ENCODE measurements at places on chromosomes 2 and 18.

DNA sequence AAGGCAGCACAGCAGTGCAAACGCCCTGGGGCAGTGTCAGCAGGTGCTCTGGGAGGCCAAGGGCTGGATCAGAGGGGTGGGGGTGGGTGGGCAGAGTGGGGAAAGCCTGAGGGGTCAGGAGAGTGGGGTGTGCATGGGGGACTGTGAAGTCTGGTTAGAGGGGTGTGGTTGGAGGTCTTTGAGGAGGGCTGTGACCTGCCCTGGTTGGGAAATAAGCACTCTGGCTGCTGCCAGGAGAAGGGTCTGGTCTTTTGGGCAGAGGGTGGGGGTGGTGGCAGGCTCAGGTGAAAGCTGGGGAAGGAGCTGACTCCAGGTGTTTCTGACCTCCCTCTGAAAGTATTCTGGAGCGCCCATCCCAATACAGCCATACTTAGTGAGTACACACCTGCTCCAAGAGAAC lies 4.2 kb downstream of the ALPI start:
- no peak for DNase-seq

DNA sequence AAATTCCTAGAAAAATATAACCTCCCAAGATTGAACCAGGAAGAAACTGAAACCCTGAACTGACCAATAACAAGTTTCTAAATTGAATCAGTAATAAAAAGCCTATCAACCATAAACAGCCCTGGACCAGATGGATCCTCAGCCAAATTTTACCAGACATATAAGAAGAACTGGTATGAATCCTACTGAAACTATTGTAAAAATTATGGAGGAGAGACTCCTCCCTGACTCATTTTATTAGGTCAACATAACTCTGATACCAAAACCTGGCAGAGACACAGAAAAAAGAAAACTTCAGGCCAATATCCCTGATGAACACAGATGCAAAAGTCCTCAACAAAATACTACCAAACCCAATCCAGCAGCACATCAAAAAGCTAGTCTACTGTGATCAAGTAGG lies 11.3 kb downstream of the NT5C1B start:
- DNase-seq = peak; percentile 61

GRCh38 chr2:137879121-137879520 lies 85.2 kb upstream of the HNMT start:
- DNase-seq = no peak

GRCh38 chr2:50611351-50611871 lies 420.5 kb downstream of the NRXN1 start:
- no peak for DNase-seq

- DNase-seq = no peak
Measured at GRCh38 chr2:118803012-118803411, 44.4 kb downstream of the EN1 start.

DNA sequence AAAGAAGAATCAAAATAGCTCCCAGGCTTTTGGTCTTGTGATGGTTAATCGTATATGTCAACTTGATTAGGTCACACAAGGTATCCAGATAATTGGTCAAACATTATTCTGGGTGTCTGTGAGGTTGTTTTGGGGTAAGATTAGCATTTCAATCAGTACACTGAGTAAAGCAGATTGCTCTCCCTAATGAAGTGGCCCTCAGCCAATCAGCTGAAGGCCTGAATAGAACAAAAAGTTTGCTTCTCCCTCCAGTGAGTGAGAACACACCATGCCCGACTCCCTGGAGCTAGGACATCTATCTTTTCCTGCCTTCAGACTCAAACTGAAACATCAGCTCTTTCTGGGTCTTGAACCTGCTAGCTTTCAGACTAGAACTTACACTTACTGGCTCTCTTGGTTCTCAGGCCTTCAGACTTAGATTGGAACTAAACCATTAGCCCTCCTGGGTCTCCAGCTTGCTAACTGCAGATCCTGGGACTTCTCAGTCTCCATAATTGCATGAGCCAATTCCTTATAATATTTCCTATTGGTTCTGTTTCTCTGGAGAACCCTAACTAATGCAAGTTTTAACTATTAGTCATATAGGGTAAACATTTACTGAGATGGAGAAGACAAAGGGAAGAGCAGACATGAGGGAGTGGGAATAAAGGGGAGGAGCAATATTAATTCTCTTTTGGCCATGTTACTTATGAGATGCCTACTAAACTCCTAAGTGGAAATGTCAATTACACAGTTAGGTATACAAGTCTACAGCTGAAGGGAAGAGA lies 25.5 kb downstream of the LNPK start:
- peak; percentile 53 for DNase-seq

DNA sequence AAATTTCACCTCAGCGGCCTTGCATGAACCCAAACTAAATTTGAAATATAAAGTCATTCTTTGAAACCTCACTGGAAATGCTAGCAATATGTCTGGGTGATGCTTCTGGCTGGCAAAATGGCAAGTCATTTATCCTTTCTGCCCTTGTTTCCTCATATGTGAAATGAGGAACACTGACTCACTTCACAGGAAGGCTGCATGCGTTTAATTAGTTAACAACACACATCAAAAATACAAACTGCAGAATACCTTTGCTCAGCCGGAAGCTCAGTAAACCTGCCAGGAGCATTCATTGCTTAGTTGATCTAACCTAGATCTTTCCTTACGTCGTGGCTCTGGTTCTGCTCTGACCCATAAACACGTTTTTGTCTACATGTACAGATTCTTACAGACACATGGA lies 214.2 kb upstream of the ACVR2A start:
- DNase-seq = no peak

DNA sequence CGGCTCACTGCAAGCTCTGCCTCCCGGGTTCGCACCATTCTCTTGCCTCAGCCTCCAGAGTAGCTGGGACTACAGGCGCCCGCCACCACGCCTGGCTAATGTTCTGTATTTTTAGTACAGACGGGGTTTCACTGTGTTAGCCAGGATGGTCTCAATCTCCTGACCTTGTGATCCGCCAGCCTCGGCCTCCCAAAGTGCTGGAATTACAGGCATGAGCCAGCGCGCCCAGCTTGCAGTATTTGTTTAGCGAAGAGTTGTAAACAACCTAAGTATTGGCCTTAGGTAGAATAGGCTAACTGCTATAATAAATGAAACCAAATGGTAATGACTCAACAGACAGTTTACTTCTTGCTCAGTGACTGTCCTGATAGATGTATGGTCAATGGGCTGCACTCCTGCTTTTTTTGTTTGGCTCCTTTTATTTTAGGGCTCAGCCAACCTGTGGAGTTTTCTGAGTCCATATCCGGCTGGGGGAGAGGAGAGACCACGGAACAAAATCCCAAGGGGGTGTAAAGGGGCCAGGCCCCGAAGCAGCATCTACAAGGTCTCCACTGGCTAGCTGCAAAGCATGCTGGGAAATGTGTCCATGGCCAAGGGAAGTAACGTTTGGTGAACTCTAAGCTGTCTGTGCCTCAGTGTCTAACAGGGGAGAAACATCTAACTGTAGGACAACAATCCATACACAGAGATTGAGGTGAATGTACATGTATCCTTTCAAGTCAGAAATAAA lies 841.0 kb upstream of the ID2 start:
- DNase-seq = no peak

GRCh38 chr2:96799623-96799935 lies 16.5 kb upstream of the CNNM3 start:
- no peak for DNase-seq

DNA sequence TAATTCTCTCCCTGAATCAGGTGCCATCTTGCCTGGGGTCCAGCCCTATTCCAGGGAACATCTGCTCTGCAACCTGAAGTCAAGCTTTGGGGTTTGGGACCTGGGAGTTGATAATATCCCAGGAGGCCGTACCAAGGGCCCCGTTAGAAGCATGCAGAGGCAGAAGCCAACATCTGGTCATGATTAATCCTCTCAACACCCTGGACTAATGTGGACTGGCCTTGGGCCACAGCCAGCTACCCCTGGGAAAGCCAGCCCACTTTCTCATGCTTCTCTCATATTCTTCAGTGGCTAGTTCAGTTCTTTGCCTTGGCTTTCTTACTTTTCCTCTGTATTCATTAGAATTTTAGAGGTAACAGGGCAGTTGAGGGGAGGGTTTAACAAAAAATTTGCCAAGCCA lies 515.6 kb upstream of the NRP2 start:
- DNase-seq = peak; percentile 38

DNA sequence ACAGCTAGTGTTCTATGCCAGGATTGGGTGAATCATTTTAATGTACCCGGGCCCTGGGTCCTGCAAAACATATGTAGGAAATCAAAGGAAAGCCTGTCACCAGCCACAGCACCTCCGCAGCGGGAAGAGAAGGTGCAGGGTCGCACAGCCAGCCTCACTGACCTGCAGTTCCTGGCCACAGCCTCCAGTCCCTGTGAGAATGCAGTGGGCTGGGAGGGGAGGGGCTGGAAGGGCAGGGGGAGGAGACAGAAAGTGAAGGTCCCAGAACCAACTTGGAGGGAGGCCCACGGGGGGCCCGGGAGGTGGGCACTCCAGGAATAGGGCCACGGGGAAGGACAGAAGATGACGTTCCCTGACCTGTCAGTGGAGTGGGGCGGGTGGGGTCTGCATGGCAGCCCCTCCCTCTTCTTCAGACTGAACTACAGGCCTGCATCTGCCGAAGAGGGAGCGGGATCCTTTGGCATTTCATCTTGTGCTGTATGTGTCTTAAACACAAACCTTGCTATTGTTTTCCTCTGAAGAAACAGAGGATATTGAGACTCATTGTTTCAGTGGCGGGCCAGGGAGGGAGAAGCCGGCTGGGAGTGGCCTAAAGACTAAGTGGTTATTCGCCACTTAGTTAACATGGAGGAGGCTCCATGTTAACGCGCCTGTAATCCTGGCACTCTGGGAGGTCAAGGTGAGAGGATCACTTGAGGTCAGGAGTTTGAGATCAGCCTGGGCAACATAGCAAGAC lies 7.5 kb downstream of the MAL start:
- DNase-seq = no peak

GRCh38 chr2:200376513-200377354 lies 70.2 kb downstream of the SPATS2L start:
- peak; percentile 50 for DNase-seq

- DNase-seq = peak; percentile 43
Measured at GRCh38 chr18:54215069-54215468, 9.4 kb downstream of the MBD2 start.

DNA sequence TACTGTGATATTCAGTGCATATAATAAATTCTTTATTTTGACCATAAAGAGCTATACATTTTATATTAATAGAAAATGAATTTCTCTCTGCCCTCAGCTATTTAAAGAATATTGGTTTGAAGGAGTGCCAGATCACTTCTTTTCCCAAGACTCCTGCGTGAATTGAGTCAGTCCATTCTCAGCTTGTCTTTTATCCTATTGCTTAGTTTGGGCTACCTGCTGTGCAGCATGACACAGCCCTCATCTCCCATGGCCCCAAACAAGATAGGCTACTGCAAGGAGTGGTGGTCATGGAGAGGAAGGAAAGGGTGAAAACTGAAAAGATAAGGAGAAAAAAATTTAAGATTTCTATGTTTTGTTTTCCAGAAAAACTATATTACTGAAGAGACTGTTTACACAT lies 10.1 kb upstream of the FBXO11 start:
- DNase-seq = no peak

GRCh38 chr2:201644001-201644400 lies 698 bp upstream of the TMEM237 start:
- peak; percentile 50 for DNase-seq

DNA sequence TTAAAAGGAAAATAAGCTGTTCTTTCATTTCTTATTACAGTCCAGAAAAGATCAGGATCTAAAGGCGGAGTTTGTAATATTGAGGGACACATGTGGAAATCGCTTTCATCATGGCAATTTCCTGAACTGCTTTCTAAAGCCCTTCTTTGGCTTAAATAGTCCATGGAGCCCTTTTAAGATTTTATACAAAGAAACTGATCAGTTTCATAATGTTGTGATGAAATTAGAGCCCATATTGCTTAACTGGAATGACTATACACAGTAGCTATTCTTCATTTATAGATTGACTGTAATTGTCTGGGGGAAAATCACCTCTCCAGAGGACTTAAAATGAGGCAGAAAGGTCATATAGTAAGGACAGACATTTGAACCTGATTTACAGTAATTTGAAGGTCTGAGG lies 322.2 kb downstream of the ETAA1 start:
- no peak for DNase-seq

DNA sequence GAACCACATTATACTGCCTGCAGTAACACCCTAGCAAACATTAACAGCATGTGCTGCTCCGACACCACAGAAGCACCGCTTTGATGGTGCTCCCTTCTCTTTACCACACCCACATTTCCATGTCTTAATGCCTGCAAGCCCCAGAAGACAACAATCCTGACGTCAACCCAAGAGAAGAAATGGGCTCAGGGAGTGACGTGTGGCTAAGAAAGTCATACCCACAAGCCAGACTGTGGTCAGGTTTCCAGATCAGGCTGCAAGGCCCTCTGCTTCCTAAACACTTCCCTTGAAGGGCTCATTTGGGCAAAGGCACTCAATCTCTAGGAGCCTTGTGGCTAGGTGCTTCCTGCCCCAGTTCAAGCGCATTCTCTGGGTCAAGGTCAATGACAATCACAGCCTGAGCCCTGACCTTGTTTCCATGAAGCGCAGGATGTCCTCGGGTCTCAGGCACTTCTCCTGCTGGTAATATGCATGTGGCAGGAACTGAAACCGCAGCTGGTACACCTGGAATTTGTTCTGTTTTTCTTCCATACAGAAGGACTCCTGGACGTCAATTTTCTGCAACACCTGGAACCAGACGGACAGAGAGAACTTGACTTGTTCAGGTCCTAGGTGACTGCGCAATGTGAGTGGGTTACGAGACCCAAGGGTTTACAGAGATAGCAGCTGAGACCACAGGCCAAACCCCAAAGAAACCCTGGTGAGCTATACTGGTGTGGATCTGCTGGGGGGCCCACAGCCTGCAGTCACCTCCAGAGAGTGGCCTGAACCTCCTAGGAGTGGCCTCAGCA lies 67.2 kb downstream of the POLR1A start:
- DNase-seq = peak; percentile 65

GRCh38 chr18:72107647-72108383 lies 436.3 kb downstream of the CBLN2 start:
- DNase-seq = no peak

DNA sequence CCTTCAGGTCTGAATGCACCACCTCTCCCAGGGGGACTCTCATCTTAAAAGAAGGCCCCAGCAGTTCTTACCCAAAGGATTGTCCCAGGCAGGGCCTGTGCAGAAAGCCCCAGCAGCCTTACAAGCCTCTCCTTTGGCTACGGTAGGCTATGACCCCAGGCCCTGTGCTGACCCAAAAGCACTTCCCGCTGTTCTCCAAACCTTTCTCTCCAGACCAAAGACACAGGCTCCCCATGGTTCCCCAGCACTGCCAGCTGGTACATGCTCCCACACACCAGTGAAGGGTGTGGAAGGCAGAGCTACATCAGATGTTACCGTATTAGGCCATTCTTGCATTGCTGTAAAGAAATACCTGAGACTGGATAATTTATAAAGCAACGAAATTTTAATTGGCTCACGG lies 35.4 kb downstream of the LBH start:
- no peak for DNase-seq

Measured in EH (cell line).